Uterus (tissue), 4 donors: ENCODE measurements at places on chromosomes 7 and 10. TPM values are rescaled to one million over a fixed set of nuclear protein-coding genes. Genes with fewer than 3 reads are reported as not detected.

SLC18A3 gene
- total RNA-seq, result not detected

NPY gene
- not detected for total RNA-seq

DNA sequence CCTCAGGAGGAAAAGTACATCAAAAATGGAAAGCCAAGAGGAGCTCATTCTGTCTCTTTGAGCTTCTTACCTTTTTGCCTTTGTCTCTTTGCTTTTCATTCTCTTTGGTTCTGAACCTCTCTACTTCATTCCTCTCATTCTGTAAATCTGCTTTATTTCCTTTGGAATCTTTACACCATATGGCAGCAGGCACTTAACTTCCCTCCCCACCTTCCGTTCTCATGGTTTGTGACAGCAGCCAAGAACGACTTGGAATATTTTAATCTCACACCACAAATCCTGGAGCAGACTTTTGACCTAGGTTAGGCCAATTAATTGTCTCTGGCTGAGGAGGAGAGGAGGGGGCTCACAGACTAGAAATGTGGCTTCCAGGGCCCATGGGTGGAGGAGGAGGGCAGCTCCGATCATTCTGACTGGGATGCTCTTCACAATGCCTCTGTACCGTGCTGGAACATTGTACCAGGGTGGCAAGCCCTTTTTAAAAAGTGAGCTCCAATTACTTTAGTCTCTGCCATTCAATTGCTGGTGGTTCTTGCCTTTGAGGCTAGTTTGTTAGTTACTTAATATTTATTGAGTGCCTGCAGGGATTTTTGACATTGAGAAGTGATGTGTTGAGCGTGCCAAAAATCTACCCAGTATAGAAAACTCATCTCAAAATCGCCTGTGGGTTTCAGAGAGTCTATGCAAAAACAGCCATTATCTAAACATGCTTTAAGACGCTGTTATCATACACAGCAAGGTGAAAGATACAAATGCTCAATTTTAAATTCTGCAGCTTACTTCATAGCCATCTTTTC is 386.6 kb downstream of the DPP6 start:
- no peak for DNase-seq

- peak; percentile 78 for DNase-seq
Measured at GRCh38 chr7:151083071-151083823, at the start of gene TMUB1. Gene TMUB1 (minus strand): TSS chr7:151083493. CDS start chr7:151082563, 930 bp downstream.

GRCh38 chr7:45136106-45137060 is 21.2 kb upstream of the RAMP3 start:
- DNase-seq, result peak; percentile 58

GRCh38 chr7:70486977-70487376 is 645.0 kb upstream of the GALNT17 start:
- DNase-seq, result no peak

DNA sequence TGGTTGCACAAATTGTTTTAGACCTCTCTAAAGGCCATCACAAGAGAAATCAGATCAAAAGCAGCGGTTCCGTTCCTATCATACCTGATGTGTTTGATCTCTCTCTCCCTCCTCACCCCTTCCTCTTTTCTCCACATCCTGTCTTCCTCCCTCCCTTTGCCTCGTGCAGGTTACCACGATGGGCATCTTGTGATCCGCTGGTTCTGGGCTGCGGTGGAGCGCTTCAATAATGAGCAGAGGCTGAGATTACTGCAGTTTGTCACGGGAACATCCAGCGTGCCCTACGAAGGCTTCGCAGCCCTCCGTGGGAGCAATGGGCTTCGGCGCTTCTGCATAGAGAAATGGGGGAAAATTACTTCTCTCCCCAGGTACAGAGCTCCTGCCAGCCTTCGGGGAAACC is 28.5 kb upstream of the STK17A start:
- DNase-seq, result no peak

GRCh38 chr10:130567436-130567835 is 431.2 kb downstream of the GLRX3 start:
- DNase-seq, result no peak
